ENCODE measurements at places on chromosomes 1 and 21. TPM values are rescaled to one million over a fixed set of nuclear protein-coding genes. Genes with fewer than 3 reads are reported as not detected.

Gene HES2
- total RNA-seq: 29.4 TPM

Gene DYNLT5
- total RNA-seq: 0.24 TPM

Gene DMRTA2
- total RNA-seq: 0.18 TPM

Gene LCE1E
- total RNA-seq: not detected

Gene CR1L
- not detected for total RNA-seq

DNA sequence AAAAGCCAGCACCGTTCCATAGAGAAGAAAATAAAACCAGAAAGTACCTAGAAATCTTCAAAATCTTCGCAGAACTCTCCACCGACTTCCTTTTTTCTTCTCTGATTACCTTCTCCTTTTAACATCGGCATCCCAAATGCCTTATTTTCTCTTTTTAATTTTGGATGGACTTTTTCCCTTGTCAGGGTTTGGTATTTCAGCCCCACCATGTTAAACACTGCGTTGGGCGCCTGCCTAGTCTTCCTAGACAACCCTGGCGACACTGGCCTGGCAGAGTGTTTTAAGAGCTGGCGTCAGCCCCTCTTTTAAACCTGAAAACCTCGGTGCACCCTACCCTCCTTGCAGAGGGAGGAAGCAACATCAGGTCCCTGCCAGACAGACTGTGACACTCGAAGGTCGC is 66.0 kb upstream of the EFHD2 start:
- no peak for DNase-seq

- DNase-seq: no peak
Observed at GRCh38 chr1:247113733-247114271, 9.6 kb upstream of the ZNF669 start.

DNA sequence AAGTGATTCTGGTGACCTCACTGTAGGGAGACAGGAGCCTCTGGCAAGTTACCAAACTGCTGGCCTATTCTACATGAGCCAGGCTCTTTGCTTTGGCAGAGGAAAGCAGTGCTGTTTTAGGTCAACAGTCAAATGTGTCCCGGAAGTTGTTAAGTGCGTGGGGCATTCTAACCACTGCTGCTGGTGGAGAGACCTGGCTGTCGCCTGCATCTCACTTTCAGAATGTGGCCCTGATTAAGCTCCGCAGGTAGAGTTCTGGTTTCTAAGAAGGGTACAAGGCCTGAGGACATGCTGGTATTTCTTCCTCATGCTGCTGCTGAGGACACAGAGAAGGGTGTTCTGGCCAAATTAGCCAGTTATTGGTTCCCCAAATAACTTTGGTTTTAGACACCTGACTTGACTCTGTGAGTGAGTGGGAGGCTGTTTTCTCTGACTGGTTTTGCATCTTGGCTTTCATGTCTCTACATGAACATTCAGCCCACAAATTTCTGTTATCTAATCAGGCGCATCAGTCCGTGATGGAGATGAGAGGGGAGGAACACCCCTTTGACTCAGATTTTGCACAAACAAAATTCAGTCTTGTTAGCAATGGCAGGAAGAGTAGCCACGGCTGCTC is 120.8 kb downstream of the LMO4 start:
- DNase-seq: peak; percentile 76

GRCh38 chr1:81220614-81221071 is 580.1 kb upstream of the ADGRL2 start:
- DNase-seq: no peak

Data from left colon (tissue), 2 donors.